ENCODE measurements at places on chromosomes 7 and 10. TPM values are rescaled to one million over a fixed set of nuclear protein-coding genes. Genes with fewer than 3 reads are reported as not detected.
A peak's percentile ranks its signal among the peaks of the same experiment; 100 is the strongest.

Gene CLDN4
- total RNA-seq: 88.0 TPM

Gene HPSE2
- not detected for total RNA-seq

Gene DNAH11
- total RNA-seq: 12.1 TPM

Gene SFTPA1
- total RNA-seq: 7,447 TPM

Gene CTAGE15
- total RNA-seq: not detected

Gene NKX1-2
- total RNA-seq: not detected

Gene NKX2-3
- total RNA-seq: 0.10 TPM

GRCh38 chr10:73649876-73650536 lies 5.8 kb downstream of the SYNPO2L start:
- no peaks in the 10 kb centered on the region for H3K36me3 ChIP-seq
- no peak for DNase-seq
- peaks cover 25% of the 10 kb centered on the region for H3K4me1 ChIP-seq
- no peaks in the 10 kb centered on the region for H3K27me3 ChIP-seq
- no peak overlapping the region for H3K4me3 ChIP-seq

DNA sequence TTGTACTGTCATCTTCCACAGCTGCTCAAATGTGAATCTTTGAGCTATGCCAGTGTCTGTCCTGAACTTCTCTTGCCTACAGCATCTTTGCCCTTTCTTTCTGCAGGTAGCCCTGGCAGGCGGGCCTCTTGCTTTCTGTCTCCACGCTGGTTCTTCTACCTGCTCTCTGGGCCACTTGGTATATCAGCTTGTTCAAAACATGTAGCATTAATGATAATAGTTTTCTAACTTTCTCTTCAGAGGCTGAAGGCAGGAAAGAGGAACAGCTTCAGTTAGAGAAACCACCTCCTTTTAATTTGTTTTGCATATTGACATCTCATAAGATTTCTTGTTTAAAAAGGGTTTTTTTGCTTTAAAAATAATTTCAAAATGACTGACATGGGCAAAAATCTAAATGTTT lies 923 bp upstream of the FGL2 start:
- no peak for DNase-seq
- no peaks in the 10 kb centered on the region for H3K27me3 ChIP-seq
- H3K4me1 ChIP-seq: no peaks in the 10 kb centered on the region
- no peaks in the 10 kb centered on the region for H3K36me3 ChIP-seq
- peak overlapping the region; percentile 48 for H3K4me3 ChIP-seq
- no peak overlapping the region for H3K27ac ChIP-seq

DNA sequence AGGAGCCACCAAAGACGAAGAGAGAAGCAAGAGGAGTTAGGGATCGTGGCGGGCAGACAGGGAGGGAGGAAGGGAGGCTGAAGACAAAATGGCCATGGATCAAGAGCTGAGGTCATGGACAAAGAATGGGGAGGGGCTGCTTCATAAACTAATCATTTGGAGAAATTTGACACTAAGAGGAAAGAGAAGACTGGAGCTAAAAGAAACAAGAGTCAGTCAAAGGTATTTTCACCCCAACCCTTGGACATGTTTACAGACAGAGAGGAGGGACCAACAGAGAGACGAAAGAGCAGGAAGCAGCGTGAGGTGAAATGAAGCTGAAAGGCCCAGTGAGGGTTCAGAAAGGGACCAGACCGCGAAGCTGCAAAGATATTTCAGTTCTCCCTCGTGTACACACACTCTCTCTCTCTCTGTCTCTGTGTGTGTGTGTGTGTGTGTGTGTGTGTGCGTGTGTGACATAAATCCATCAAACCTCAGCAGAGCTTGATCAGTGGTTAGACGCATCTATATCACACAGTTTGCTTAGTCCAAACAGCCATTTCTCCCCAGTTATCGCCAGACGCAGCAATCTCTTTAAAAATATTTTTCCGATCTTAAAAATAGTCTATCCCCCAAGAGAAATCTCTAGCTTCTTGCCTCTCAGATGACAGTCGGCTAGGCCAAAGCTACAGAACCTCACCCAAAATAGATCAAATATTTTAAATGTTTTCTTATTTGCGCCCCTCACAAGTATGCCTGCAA lies 12.5 kb upstream of the CALD1 start:
- H3K27me3 ChIP-seq: no peaks in the 10 kb centered on the region
- H3K36me3 ChIP-seq: no peaks in the 10 kb centered on the region
- DNase-seq: no peak
- H3K27ac ChIP-seq: peak overlapping the region; percentile 36

DNA sequence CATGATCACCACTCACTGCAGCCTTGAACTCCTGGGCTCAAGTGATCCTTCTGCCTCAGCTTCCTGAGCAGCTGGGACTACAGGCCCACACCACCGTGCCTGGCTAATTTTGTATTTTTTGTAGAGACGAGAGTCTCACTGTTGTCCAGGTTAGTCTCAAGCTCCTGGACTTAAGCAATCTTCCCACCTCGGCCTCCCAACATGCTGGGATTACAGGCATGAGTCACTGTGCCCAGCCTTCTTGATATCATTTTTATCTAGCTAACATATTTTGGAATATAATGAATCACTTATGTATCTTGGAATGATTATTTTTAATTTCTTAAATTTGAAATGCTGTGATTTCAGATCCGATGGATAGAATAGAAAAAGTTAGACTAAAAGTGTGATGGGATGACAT lies 18.4 kb downstream of the ARL4A start:
- H3K27me3 ChIP-seq: no peaks in the 10 kb centered on the region
- H3K27ac ChIP-seq: no peak overlapping the region
- H3K4me1 ChIP-seq: peaks cover 9% of the 10 kb centered on the region
- no peak overlapping the region for H3K4me3 ChIP-seq

DNA sequence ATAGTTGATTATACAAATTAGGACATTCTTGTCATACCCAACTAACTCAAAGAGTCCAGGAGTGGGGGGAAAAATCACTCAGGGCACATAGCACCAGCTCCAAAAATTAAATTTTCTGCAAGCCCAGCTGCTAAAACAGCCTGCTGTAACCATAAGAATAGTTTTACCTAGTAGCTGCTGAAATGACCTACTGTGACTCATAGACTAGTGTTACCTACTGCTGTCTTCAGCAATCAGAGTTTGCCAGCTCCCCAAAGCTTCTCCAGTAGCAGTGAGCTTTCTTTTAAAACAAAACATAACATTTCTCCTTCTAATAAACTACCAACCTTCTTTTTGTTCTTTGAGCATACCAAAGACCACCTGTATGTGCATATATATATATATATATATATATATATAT lies 4.2 kb upstream of the ARHGAP12 start:
- no peaks in the 10 kb centered on the region for H3K27me3 ChIP-seq
- H3K4me3 ChIP-seq: no peak overlapping the region
- no peaks in the 10 kb centered on the region for H3K4me1 ChIP-seq
- no peaks in the 10 kb centered on the region for H3K36me3 ChIP-seq

GRCh38 chr7:44145479-44145968 lies 4.4 kb upstream of the MYL7 start:
- peaks cover 11% of the 10 kb centered on the region for H3K27me3 ChIP-seq
- H3K27ac ChIP-seq: no peak overlapping the region
- peak; percentile 87 for DNase-seq
- H3K36me3 ChIP-seq: no peaks in the 10 kb centered on the region

DNA sequence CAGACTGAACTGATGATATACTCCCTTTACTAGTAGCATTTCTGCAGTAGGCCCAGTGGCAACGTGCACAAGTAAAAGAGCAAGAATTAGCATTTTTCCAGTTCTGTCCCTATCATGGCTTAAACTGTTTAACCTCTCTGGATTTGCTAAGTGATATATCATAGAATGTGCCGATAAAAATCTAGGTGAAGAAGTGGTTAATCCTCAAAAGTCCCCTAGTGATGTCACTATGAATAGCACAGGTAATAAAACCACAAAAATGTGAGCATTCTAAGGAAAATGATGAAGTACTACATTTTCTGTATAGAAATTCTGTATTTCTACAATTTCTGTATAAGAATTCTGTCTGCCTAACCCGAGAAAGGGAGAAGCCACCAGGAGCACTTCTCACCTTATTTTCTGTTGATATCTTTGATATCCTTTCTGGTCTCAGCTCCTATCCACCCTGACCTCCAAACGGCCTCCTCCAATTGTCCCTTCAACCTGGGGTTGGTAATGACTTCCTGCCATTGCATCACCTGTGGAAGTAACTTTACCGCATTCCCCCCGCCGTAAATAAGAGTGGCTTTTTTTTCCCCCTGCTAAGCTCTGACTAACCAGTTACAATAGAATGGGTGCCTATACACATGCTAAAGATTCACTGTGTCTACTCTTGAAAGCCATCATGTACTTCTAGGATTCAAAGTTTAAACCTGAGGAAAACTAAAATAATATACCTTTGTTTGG lies 155.9 kb upstream of the ASAH2 start:
- H3K4me3 ChIP-seq: no peak overlapping the region
- H3K27me3 ChIP-seq: no peaks in the 10 kb centered on the region
- peaks cover 18% of the 10 kb centered on the region for H3K4me1 ChIP-seq
- H3K36me3 ChIP-seq: no peaks in the 10 kb centered on the region

DNA sequence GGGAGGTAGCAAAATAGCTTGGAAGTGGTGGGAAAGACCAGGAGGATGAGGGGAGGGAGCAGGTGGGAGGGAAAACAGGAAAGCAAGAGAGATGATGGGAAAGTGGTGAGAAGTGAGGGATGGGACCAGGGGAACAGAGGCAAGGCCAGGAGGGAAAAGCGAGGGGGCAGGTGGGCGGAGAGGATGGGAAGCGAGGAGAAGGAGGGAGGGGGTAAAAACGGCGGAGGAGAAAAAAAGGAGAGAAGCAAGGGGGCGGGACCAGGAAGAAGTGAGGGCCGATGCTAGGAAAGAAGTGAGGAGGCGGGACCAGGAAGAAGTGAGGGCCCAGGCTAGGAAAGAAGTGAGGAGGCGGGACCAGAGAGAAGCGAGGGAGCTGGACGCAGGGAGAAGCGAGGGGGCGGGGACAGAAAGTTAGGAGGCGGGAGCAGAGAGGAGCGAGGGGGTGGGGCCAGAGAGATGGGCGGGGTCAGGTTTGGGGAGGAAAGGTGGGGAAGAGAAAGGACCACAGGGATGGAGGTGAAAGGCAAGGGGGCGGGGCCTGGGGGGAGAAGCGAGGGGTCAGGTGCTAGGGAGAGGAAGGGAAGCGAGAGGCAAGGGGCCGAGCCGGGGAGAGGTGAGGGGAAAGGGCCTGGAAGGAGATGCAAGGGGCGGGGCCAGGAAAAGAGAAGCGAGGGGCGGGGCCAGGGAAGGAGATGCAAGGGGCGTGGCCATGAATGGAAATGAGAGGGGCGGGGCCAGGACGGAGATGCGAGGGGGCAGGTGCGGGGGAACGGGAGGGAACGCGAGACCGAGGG lies 984 bp downstream of the SMURF1 start:
- H3K27ac ChIP-seq: peak overlapping the region; percentile 100
- H3K4me1 ChIP-seq: peaks cover 34% of the 10 kb centered on the region

GRCh38 chr10:130899856-130900255 lies 411.7 kb downstream of the TCERG1L start:
- H3K27me3 ChIP-seq: no peaks in the 10 kb centered on the region
- H3K4me3 ChIP-seq: no peak overlapping the region
- no peak overlapping the region for H3K27ac ChIP-seq
- H3K4me1 ChIP-seq: no peaks in the 10 kb centered on the region
- no peak for DNase-seq

- peak overlapping the region; percentile 34 for H3K27ac ChIP-seq
- H3K4me3 ChIP-seq: peak overlapping the region; percentile 2
- no peaks in the 10 kb centered on the region for H3K27me3 ChIP-seq
- H3K4me1 ChIP-seq: no peaks in the 10 kb centered on the region
Observed at GRCh38 chr7:157585113-157585861, 248.5 kb downstream of the DNAJB6 start.

GRCh38 chr7:68529221-68529620 lies 1069.1 kb upstream of the AUTS2 start:
- no peak for DNase-seq
- H3K27me3 ChIP-seq: no peaks in the 10 kb centered on the region
- no peaks in the 10 kb centered on the region for H3K36me3 ChIP-seq
- no peak overlapping the region for H3K4me3 ChIP-seq

DNA sequence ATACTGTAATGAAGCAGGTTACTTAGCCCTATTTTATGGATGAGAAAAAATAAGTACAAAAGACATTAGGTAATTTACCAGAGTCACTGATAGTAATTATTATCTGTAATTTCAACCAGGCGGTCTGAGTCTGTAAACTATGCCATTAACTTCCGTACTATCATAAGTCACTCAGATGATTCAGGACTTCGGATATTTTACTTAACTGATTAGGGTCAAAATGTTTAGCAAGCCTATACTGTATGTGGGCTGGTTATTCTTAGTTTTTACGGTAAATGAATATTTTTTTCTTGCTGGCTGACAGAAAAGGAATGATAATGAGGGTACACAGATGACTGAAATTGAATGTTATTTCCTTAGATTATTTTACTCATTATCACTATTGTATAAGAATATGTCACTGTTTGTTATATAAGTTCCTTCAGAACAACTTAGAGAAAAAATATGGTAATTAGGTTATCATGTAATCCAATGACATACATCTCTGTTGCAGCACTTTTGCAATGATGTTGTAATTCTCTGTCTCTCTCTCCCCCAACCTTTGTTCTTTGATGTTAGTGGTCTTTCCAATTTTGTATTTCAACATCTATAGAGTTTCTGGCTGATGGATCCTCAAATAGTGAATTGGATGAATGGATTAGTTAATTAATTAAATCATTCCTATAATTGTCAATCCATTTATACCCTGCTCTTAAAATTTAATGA lies 165.6 kb downstream of the ZEB1 start:
- H3K27me3 ChIP-seq: no peaks in the 10 kb centered on the region
- no peaks in the 10 kb centered on the region for H3K36me3 ChIP-seq
- no peak overlapping the region for H3K4me3 ChIP-seq
- no peak overlapping the region for H3K27ac ChIP-seq
- no peaks in the 10 kb centered on the region for H3K4me1 ChIP-seq

- peaks cover 9% of the 10 kb centered on the region for H3K36me3 ChIP-seq
- H3K4me1 ChIP-seq: no peaks in the 10 kb centered on the region
- H3K27ac ChIP-seq: no peak overlapping the region
- no peak overlapping the region for H3K4me3 ChIP-seq
- DNase-seq: no peak
- H3K27me3 ChIP-seq: no peaks in the 10 kb centered on the region
Observed at GRCh38 chr7:140005754-140006503, 56.8 kb downstream of the PARP12 start.

DNA sequence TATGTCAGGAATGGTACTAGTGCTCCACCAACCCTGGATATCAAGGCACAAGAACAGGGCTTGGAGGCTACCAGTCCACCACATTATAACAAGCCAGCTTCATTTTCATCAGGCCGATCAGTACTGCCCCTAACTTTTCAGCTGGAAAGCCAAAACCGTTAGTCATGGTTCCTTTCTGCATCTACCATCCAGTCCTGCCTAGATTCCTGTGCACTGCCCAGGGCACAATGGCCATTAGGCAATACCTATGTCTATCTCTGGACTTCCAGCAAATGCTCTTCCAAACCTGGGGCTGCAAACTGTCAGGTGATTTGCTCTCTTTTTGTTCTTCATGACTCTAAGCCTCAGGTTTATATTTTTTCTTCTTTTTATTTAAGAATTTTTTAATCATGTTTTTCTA lies 937.7 kb downstream of the SORCS1 start:
- no peak overlapping the region for H3K4me3 ChIP-seq
- H3K27me3 ChIP-seq: no peaks in the 10 kb centered on the region
- no peaks in the 10 kb centered on the region for H3K36me3 ChIP-seq
- no peak for DNase-seq
- no peaks in the 10 kb centered on the region for H3K4me1 ChIP-seq
